Stimulated activated CD4-positive, alpha-beta T cell treated with anti-CD3 and anti-CD28 coated beads, Interleukin-4, amount 100 ng/mL, for 24 hours (primary cell): ENCODE measurements at places on chromosomes 16 and 17.

- no peak for DNase-seq
Observed at GRCh38 chr16:67477960-67478554, 2.9 kb downstream of the ATP6V0D1 start.

GRCh38 chr16:49127103-49127502 is 154.5 kb downstream of the CBLN1 start:
- DNase-seq, result no peak

- no peak for DNase-seq
Observed at GRCh38 chr17:33901085-33901484, 354.0 kb upstream of the CCL2 start.

GRCh38 chr17:50605429-50605828 is 29.3 kb upstream of the ABCC3 start:
- no peak for DNase-seq

GRCh38 chr17:46274238-46274637 is 20.7 kb upstream of the LRRC37A start:
- no peak for DNase-seq

- DNase-seq, result no peak
Observed at GRCh38 chr17:8164815-8165131, 2.0 kb upstream of the VAMP2 start.

- DNase-seq, result peak; percentile 47
Observed at GRCh38 chr17:2396568-2397246, 4.2 kb downstream of the MNT start.

DNA sequence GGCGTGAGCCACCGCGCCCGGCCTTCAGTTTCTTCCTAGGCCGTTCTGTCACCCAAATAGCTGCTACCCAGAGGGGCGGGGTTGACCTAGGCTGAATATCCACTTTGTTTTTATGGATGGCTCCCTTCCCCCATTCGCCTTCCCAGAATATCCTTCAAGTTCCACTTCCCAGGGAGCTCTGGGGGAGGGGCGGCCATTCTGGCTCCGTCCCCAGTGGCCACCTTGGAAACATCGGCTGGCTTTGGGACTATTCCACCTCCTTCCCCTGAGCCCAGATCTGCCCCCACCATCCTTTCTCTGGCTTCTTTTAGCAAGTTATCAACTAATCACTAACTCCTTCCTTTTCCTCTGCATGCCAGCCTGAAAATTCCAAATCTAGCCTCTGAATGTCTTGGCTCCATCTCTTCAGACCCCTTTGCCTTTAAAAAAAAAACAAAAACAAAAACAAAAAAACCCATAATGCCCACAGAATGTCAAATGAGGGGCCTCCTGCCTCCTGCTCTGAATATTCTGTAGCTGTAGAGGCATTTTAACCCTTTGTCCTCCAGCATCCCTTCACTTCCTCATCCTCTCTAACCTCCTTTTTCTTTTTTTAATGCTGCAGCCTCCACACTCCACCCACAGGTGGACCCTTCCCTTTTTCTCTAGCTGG is 6.4 kb downstream of the ATP1B2 start:
- no peak for DNase-seq

- no peak for DNase-seq
Observed at GRCh38 chr16:61892531-61892930, 143.7 kb downstream of the CDH8 start.

GRCh38 chr17:82238472-82239201 is 9.8 kb downstream of the SLC16A3 start:
- DNase-seq, result peak; percentile 74

DNA sequence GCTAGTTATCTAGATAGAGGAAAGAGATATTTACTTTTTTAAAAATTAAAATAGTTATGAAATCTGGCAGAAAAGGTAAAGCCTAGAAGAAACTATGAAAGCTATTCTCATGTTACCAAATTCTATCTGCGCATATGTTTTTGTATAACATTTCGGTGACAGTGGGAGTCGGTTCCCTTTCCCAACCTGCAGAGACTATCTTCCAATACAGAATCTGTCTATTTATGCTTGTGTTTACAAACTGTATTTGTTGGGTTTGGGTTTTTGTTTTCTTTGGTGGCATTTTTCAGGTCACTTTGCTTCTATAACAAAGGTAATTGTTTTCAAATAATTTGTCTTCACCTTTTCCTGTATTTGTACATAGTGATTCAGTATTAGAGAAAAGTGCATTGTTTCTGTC is 69.8 kb downstream of the YPEL2 start:
- DNase-seq, result no peak

GRCh38 chr16:89581045-89581695 is 5.6 kb downstream of the CPNE7 start:
- DNase-seq, result no peak

DNA sequence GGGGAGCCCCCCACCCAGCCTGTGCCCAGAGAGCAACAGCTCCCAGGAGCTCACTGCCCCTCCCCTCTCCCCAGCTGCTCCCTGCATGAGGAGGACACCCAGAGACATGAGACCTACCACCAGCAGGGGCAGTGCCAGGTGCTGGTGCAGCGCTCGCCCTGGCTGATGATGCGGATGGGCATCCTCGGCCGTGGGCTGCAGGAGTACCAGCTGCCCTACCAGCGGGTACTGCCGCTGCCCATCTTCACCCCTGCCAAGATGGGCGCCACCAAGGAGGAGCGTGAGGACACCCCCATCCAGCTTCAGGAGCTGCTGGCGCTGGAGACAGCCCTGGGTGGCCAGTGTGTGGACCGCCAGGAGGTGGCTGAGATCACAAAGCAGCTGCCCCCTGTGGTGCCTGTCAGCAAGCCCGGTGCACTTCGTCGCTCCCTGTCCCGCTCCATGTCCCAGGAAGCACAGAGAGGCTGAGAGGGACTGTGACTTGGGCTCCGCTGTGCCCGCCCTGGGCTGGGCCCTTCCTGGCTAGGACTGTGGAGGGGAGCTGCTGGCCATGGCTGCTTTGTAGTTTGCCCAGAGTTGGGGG is 584 bp downstream of the TCAP start:
- DNase-seq, result no peak

- DNase-seq, result peak; percentile 37
Observed at GRCh38 chr17:17681744-17682292, 560 bp downstream of the RAI1 start.

DNA sequence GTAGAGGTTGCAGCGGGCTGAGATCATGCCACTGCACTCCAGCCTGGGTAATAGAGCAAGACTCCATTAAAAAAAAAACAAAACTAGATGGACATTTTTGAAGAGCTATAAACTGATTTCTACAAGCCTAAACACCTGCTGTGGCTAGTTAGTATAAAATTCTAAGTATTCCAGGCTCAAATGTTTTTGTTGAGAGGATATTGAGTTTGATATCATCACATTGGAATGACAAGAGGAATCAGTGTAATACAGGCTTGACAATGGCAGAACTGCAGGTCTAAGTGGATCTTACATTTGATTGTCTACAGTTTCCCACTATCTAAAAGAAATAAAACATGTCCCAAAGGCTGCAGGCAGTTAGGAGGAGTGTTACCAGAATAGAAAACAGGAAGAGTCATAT is 23.9 kb upstream of the DLX3 start:
- no peak for DNase-seq

DNA sequence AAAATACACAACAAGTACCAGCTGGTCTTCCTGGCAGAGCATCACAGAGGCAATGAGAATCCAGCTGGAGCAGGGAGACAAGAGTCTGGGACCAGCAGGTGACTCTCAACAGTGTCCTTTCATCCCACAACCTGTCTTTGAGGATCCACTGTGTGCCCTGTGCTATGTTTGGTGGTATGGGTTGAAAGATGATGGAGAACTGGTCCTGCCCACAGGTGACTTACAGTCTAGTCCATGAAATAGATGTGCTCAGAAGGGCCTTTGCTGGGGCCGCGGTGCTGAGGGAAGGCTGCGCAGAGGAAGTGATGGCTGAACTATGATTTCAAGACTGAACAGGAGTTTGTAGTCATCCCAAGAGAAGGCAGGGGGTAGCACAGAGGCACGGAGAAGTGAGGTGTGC is 17.9 kb downstream of the WNT3 start:
- no peak for DNase-seq
